ENCODE measurements at places on chromosomes 5 and 9.

- ATAC-seq, result no peak
- peaks cover 6% of the 10 kb centered on the region for H3K36me3 ChIP-seq
- H3K27me3 ChIP-seq, result no peaks in the 10 kb centered on the region
- H3K4me1 ChIP-seq, result peaks cover 14% of the 10 kb centered on the region
Observed at GRCh38 chr9:136853596-136854112, 1.5 kb downstream of the MAMDC4 start.

DNA sequence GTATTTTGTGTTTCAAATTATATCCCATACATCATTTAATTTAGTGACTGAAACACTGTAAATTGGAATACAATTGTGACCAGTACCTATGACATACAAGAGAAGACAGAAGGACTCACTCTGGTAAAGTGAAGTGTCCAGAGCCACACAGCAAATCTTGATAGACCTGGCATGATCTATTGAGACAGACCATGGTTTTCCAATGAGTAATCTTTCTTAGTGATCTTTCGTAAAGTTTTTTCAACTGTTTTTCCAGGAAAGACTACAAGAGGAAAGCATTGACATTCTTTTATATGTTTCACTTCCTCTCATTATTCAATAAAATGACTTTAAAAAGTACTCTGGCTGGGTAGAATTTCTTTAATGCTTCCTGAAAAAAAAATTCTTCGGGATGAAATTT lies 43.3 kb upstream of the ALDH1A1 start:
- no peaks in the 10 kb centered on the region for H3K27me3 ChIP-seq
- peaks cover 6% of the 10 kb centered on the region for H3K4me1 ChIP-seq
- no peak for ATAC-seq
- no peaks in the 10 kb centered on the region for H3K36me3 ChIP-seq

DNA sequence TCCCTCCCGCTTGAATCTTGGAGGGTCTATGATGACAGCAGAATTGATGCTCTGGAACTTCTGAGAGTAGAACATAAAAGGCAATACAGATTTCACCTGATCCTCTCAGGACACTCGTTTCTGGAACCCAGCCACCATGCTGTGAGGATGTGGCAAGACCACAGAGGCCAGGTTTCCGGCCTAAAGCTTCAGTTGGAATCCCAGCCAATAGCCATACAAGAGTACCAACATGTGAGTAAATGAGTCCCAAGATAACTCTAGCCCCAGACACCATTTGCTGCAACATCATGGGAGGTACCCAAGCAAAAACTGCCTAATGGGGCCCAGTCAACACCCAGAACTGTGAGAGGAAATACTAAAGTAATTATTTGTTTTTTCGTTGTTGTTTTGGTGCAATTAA lies 65.7 kb upstream of the MARCHF11 start:
- no peak overlapping the region for H3K27ac ChIP-seq
- H3K36me3 ChIP-seq, result no peaks in the 10 kb centered on the region
- H3K4me1 ChIP-seq, result no peaks in the 10 kb centered on the region
- no peak overlapping the region for H3K4me3 ChIP-seq
- no peaks in the 10 kb centered on the region for H3K27me3 ChIP-seq

GRCh38 chr5:138824924-138825863 lies 49.9 kb downstream of the LRRTM2 start:
- H3K27me3 ChIP-seq, result no peaks in the 10 kb centered on the region
- H3K4me1 ChIP-seq, result no peaks in the 10 kb centered on the region
- H3K27ac ChIP-seq, result no peak overlapping the region

DNA sequence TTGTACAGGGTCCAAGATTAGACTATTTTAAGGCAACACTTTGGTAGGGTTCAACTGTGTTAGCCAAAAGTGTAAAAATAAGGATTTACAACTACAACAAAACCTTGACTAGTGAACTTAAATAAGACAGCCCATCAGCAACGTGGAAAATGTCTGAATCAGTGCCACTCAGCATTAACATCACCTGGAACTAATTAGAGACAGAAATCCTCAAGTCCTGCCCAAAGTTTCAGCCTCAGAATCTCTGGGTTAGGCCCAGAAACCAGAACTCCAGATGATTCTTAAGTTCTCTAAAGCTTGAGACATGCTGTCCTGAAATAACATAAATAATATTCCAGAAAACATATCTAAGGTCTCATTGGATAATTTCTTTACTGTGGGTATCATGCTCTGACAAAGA lies 118.6 kb downstream of the SEMA6A start:
- H3K4me1 ChIP-seq, result peaks cover 26% of the 10 kb centered on the region
- H3K36me3 ChIP-seq, result peaks cover 24% of the 10 kb centered on the region
- no peak overlapping the region for H3K27ac ChIP-seq
- no peak overlapping the region for H3K4me3 ChIP-seq
- ATAC-seq, result no peak

Data from stimulated activated memory B cell treated with anti-CD40 and anti-IgM and Interleukin-4, amounts not matched to agents 10 μg/mL and 1 μg/mL and 100 μg/mL, for 72 hours (primary cell).